ENCODE measurements at places on chromosomes 5 and 9.

- DNase-seq = no peak
Measured at GRCh38 chr9:14438232-14439021, 124.5 kb upstream of the NFIB start.

DNA sequence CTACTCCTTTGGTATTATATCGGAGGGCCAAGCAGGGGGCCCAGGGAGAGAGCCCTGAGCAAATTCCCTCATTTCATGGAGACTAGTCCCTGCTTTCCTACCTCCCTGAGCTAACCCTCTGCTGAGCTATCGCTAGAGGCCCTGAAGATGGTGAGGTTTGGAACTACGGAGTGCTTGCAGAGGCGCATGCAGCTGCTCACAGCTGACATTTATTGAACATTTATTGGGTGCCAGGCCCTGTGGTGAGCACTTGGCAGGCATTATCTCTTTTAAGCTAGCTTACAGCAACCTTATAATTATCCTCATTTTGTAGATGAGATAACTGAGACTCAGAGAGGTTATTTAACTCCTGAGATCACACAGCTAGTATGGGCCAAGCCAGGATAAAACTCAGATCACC lies 9.8 kb downstream of the FAT2 start:
- no peak for DNase-seq

GRCh38 chr9:104983491-104983890 lies 55.5 kb upstream of the ABCA1 start:
- DNase-seq = no peak

DNA sequence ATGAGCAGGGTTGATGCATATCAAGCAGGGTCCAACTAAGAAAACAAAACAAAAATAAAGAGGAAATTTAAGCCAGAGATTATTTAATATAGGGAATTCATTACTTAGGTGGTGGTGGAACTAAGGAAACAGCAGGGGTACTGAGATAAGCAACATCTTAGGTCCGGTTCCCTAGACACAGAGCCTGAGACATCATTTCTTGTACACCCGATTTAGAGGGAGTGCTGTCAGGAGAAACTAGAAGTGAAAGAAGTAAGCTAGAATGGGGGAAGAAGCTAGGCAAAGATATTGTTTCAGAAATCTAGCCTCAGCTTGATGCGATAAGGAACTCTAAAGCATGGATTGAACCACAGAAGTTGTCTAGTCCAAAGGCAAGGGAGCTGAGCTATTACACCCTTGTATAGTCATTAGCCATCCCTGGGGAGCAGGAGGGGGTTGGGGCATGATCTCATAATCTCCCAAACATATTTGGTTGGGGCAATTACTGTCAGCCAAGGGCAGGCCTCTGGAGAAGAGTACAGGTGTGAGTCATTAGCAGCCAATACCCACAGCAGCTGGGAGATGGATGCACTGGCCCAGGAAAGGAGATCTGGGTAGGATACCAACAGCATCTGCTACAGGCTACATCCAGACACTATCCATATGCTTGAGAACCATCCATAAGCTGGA lies 194.5 kb downstream of the ARL15 start:
- no peak for DNase-seq

DNA sequence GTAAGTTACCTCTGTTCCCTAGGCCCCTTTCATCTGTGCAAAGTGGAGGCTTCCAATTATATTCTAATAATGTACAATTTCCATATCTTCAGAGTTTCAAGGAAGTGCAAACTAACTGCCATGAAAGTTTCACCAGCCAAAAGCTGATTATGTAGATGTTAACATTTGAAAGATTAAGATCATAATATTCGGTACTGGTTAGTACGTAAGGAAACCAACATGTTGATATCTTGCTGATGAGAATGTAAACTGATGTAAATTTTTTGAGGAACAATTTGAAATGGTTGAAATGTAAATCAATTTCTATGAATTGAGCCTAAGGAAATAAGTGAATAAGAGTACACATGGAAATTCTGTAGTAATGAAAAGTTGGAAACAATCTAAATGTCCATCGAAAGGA lies 12.9 kb upstream of the KLF4 start:
- no peak for DNase-seq

GRCh38 chr5:174614500-174615135 lies 109.8 kb upstream of the MSX2 start:
- DNase-seq = no peak

- no peak for DNase-seq
Measured at GRCh38 chr5:22928821-22929482, 75.8 kb upstream of the CDH12 start.

DNA sequence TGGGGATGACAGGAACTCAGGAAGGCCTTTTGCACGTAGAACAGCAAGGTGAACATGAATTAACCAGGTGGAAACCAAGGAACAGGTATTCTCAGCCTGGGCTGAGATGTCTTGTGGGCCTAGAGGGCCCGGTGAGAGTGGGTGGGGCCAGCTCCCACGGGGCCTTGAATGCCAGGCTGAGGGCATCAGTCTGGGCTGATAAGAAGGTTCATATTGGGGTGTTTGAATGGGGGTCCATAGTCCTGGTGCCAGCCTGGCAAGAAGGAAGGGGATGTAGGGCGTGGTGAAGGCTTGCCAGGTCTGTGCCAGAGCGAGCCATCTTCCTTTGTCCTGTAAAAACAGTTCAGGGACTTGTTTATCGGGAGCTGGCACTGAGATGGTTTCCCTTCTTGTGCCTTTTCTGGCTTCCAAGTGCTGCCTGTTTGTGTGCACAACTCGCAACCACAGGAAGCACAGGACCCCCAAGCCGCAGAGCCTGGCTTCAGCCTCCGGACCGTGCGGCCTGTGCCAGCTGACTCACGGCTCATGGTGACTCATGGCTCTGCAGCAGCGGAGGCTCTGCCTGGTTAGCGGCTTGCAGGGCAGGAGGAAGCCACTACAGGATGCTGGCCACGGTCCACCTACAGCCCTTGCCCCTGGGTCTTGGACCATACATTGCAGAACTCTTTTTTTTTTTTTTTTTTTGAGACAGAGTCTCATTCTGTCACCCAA lies 2.4 kb downstream of the CARD19 start:
- no peak for DNase-seq

GRCh38 chr5:19739671-19740070 lies 248.3 kb downstream of the CDH18 start:
- DNase-seq = no peak

- DNase-seq = no peak
Measured at GRCh38 chr5:27995867-27996266, 957.5 kb upstream of the CDH9 start.

- DNase-seq = no peak
Measured at GRCh38 chr5:36701085-36701698, 94.8 kb downstream of the SLC1A3 start.

- no peak for DNase-seq
Measured at GRCh38 chr5:107669096-107670031, 1.4 kb downstream of the EFNA5 start.

DNA sequence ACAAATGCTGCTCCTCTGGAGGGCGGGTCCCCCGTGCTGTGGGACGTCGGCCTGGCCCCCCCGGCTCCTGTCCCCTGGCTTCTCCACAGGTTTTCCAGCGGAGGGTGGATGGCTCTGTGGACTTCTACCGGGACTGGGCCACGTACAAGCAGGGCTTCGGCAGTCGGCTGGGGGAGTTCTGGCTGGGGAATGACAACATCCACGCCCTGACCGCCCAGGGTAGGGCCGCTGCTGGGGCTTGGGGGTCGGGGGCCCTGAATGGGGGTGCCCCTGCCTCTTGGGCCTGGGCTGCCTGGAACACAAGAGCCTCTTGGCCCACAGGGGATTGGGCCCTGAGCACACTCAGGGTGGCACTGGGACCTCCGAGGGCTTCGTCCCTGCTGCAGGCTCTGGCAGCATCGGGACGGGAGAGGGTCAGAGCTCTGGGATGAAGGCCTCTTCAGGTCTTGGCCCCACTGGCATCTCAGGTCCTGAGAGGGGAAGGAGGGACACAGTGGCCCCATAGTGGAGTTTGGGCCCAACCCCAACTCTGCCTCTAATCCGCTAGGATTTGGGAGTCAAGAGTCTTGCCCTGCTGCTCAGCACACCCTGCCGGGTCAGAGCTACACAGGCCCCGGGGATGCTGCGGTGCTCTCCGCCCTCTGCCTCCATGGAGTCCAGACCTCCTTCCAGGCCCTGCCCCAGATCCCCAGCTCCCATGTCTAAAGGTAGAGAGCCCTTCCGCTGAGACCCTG lies 5.2 kb downstream of the FCN2 start:
- DNase-seq = no peak

- DNase-seq = peak; percentile 33
Measured at GRCh38 chr5:96885518-96886338, 9.4 kb downstream of the ERAP2 start.

DNA sequence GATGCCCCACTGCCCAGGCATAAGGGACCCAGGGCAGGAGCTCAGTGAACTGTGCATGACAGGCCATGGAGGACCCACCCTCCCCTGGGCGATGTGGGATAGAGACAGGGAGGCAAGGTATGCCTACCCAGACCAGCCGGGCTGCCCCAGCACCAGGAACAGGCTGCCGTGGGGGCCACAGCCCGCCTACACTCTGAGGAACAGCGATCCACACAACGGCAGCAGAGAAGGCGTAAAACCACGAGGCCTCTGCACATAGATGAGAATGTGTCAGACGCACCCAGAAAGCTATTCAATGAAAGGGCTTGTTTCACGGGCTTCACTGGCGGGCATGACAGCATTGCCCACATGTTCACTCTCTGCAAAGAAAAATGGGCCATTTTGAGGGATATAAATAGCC lies 49.5 kb downstream of the SEMA4D start:
- DNase-seq = no peak

DNA sequence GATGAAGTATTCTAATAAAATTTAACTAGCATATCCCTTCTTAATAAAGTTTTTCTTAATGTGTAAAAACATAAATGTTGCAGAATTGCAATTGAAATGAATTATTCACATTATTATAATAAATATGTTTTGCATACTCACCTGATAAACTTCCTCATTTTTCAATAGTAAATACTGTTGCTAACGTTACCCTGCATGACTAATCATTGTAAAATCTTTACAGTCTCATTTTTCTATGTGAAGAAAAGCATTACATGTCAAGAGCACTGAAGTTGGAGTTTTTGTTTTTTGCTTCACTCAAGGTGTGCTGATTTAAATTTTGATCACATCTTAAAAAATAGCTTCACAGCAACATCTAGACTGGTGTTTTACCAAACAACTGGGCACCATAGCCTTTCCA lies 157.2 kb upstream of the CDH18 start:
- no peak for DNase-seq

GRCh38 chr5:72109625-72110024 lies 2.4 kb downstream of the MAP1B start:
- DNase-seq = no peak

- no peak for DNase-seq
Measured at GRCh38 chr5:178327446-178327845, 94.8 kb upstream of the PHYKPL start.

GRCh38 chr5:127739807-127740384 lies 36.7 kb downstream of the CCDC192 start:
- no peak for DNase-seq

GRCh38 chr5:4348423-4348822 lies 752.8 kb downstream of the IRX1 start:
- DNase-seq = no peak

- no peak for DNase-seq
Measured at GRCh38 chr5:143977891-143978461, 166.0 kb downstream of the HMHB1 start.

GRCh38 chr5:27125856-27126255 lies 87.5 kb upstream of the CDH9 start:
- DNase-seq = no peak

- no peak for DNase-seq
Measured at GRCh38 chr5:111935009-111935408, 178.0 kb upstream of the NREP start.

- no peak for DNase-seq
Measured at GRCh38 chr9:110578575-110579033, 937 bp downstream of the SVEP1 start.

- DNase-seq = no peak
Measured at GRCh38 chr5:63164838-63165535, 586.4 kb downstream of the LRRC70 start.

DNA sequence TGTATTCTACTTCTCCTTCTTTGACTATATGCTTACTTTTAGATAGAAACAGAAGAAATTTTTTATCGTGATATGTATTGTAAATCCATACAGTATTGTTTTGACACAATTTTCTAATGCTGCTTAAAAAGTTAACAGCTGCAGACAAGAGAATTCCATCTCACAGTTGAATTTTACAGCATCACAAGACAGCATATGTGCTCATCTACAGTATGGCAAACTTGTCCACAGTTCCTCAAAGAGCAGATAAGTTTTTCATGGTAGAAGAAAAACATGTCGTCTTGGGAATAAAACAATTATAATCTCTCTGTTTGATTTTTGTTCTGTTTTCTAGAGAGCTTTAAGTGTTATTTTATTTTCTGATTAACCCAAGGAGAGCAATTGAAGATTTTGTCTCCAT lies 438.5 kb upstream of the NUDT12 start:
- DNase-seq = no peak

GRCh38 chr5:178586396-178586795 lies 3.8 kb downstream of the COL23A1 start:
- no peak for DNase-seq

GRCh38 chr9:80076162-80076561 lies 504.4 kb downstream of the TLE4 start:
- DNase-seq = no peak

- DNase-seq = no peak
Measured at GRCh38 chr9:124340219-124341069, 74.8 kb downstream of the PSMB7 start.

- no peak for DNase-seq
Measured at GRCh38 chr5:112532654-112533360, 113.7 kb upstream of the EPB41L4A start.
